ENCODE measurements at places on chromosomes 4 and X.

DNA sequence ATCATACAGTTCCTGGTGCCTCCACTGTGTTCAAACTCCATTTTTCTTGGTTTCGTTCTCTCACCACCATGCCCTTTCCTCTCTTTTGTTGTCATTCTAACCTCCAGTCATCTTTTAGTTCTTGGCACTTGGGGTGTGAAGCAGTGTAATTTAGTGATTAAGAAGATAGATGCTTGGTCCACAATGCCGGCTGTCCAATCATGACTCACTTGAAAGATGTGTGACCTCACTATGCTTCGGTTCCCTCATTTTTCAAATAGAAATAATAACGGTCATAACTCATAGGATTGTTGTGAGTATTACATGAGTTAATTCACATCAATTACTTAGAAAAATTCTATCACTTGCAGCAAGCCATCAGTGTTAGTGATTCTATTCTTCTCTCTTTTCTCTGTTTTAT, 327.8 kb downstream of the ADGRL3 start:
- DNase-seq: no peak

DNA sequence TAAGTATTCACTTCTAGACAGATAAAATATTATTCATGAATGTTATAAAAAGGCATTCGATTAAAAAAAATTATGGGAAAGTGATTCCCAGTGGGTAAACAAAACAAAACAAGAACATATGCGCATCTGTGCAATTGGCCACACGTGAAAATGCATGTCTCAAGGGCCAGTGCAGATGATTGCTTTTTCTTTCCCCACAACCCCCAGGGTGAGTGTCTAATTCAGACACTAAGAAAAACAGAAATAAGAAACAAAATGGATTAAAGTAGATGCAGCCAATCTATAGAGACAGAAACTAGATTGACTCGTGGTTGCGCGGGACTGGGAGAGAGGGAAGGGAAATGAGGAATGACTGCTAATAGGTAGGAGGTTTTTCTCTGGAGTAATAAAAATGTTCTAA, 49.5 kb downstream of the GPM6A start:
- no peak for DNase-seq

- peak; percentile 23 for DNase-seq
Observed at GRCh38 chrX:65575022-65575421, 40.4 kb upstream of the LAS1L start.

- DNase-seq: peak; percentile 15
Observed at GRCh38 chr4:40980318-40980883, 230.6 kb downstream of the NSUN7 start.

DNA sequence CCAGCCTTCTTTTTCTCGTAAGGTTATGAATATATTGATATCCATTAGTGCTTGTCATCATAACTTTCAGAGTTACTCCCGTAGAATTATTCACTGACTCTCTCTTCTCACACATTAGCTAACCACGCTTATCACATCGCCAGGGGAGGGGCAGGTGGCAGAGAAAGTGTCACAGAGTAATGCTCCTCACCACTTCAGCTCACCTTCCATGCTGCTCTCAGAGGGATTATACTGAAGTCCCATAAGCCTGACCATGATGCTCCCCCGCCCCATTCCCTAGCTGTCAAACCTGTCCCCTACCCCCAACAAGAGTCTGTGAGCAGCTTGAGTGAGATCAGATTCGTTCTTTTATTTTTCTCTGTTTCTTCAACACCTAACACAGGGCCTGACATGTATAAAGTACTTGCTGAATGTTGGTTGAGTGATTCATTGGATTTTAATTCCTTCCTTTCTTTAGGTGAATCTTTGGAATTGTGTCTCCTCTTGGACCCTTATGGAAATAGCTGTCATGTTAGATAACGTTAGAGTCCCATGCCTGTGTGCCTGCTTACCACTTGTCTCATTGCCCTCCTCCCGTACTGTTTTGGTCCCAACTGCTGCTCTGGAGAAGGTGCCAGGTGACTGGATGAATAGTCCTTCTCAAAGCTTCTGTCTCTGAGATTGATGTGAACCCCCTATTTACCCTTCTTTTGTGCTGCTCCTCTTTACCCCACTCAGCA, 55.1 kb downstream of the RS1 start:
- DNase-seq: no peak

DNA sequence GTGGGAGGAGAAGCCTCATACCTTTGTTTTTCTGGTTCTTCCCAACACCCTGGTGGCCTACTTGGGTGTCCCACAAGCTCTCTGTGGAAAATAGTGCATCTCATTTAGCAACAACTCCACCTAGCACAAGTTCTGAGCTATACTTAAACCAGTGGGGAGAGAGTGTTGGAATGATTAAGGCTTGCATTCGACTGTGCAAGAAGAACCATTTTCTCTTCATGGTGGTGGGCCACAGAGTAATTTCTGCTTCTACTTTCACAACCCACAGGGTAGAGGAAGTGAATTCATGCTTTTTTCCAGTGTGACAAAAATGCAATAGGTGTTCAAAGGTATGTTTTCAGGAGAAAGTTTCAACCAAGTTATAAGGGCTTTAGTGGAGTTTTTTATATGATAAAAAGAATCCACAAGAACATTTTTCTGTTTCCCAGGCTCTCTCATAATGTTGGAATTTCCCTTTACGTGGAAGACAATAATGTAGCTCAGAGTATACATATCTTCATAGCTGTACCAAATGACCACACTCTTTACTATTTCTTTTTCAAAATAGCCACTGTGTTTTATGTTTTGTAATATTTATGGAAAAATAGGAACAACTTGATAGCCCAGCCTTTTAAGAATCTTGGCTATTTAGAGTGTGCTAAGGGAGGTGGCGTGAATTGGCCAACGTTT, 80.3 kb upstream of the HHIP start:
- no peak for DNase-seq

- DNase-seq: no peak
Observed at GRCh38 chr4:100995671-100996070, 351.7 kb downstream of the PPP3CA start.

- no peak for DNase-seq
Observed at GRCh38 chr4:136796953-136797352, 735.3 kb downstream of the PCDH18 start.

- DNase-seq: no peak
Observed at GRCh38 chrX:110046971-110047370, 44.1 kb downstream of the TMEM164 start.

GRCh38 chr4:88900432-88900831, 156.6 kb downstream of the FAM13A start:
- peak; percentile 20 for DNase-seq

GRCh38 chrX:28665778-28666177, 78.5 kb downstream of the IL1RAPL1 start:
- DNase-seq: no peak

Data from mammary epithelial cell (primary cell).